ENCODE measurements at places on chromosomes 3 and 15.
A peak's percentile ranks its signal among the peaks of the same experiment; 100 is the strongest.

GRCh38 chr3:53200501-53201498 is 39.8 kb downstream of the PRKCD start:
- DNase-seq, result no peak

DNA sequence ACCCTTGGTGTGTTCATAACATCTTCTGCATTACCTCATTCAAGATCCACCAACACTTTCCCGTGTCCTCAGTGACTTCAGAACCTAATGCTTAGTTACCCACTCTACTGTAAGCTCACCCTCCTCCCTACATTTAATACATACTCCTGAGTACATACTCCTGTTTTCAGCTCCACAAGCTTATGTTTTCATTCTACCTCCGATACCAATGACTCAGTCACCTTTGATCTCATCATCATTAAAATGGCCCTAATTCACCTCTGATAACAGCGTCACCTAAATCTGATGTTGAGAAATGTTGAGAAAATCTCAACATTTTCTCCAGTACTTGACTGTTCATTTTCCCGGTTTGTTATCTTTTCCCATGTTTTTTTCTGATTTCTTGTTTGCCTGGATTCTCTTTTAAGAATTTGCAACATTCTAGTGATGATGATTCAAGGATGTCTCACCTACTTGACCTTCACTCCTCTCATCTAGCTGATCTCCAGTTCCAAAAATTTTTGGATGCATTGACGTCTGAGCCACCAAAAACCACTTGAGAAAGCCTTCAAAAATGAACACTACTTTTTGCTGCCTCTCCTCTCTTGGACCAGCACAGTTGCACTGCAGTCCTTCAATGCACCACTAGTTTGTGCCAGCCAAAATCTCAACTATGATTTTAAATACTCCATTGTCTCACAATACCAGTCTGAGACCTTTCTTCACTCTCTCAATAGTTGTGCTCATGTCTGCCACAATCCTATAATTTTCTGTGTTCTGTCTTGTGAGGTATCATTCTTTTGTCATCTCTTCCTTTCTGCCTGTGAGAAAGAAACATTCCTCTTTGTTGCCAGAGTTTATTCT is 220.7 kb upstream of the SEMA6D start:
- DNase-seq, result no peak

DNA sequence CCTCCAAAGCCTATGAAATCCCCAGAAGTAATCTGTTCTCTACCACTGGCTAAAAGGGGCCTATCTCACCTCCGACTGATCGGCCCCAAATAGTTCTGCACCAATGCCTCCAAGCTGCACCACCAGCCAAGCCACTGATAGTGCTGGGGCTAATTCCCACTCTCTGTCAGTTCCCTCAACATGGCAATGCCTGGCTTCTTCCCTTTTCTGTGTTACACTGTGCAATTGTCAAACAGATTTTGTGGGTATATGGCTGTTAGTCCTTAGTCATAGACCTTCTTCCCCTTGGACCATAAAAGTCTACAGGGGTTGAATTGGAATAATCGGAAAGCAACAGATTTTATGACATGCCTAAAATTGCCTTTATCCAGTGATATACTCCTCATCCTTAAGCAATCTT is 9.3 kb upstream of the UBE2E2 start:
- DNase-seq, result no peak

DNA sequence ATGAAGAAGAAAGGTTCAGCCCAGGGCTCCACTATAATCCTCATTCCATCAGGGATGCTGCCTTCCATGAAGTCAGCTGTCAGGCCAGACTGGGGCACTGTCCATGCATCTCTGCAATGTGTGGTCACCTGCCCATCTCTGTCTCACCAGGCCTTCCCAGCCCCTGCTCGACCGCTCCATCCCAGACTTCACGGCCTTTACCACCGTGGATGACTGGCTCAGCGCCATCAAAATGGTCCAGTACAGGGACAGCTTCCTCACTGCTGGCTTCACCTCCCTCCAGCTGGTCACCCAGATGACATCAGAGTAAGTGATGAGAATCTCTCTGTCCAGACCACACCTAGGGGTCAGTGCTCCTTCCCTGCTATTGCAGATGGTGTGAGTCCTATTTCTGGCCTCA is 454.1 kb downstream of the EPHB1 start:
- DNase-seq, result no peak

- DNase-seq, result peak; percentile 73
These were observed 37.8 kb upstream of the USP3 start for GRCh38 chr15:63466378-63467192.

- DNase-seq, result no peak
These were observed 266.4 kb upstream of the GOLIM4 start for GRCh38 chr3:168362156-168362555.

DNA sequence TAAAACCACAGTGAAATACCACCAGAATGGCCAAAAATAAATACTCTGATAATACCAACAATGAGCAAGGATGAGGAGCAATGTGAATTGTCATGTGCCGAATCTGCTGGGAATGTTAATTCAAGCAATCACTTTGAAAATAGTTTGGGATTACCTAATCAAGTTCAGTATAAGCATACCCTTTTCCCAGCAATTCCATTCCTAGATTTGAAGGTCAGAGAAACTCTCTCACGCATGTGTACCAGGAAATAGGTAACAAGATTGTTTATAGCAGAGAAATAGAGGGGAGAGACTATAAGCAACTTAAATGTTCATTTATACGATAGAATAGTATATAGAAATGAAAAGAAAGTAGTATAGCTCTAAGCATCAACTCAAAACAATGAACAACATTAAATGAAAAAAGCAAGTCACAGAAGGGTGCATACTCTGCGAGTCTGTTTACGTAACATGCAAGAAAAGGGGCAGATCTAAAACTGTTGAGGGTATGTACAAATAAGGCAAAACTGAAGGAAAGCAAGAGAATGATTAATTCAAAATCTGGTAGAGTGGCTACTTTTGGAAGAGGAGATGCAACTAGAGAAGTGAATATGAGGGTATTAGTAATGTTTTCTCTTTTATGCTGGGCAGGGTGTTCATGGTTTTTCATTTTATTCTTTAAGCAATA is 27.4 kb downstream of the TMOD3 start:
- no peak for DNase-seq

GRCh38 chr3:3802046-3802445 is 2.8 kb downstream of the LRRN1 start:
- DNase-seq, result no peak

DNA sequence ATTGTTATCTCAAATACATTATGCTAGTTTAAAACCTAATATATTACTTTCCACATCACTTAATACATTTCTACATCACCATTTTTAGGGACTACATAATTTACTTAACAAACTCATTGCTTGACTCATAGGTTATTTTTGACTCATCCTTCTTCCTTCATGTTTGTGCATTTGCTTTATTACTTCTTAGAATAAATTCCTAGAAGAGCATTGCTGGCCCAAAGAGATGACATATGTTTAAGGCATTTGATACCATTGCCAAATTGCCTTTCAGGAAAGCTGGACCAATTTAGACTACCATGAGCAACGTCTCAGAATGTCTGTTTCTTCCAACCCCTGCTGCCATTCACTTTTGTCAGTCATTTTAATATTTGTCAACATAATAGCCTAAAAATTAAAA is 905.8 kb downstream of the IGSF11 start:
- DNase-seq, result no peak

- DNase-seq, result no peak
These were observed 77.0 kb upstream of the UMPS start for GRCh38 chr3:124653071-124653796.

GRCh38 chr15:35874260-35874905 is 328.4 kb upstream of the DPH6 start:
- DNase-seq, result peak; percentile 66

DNA sequence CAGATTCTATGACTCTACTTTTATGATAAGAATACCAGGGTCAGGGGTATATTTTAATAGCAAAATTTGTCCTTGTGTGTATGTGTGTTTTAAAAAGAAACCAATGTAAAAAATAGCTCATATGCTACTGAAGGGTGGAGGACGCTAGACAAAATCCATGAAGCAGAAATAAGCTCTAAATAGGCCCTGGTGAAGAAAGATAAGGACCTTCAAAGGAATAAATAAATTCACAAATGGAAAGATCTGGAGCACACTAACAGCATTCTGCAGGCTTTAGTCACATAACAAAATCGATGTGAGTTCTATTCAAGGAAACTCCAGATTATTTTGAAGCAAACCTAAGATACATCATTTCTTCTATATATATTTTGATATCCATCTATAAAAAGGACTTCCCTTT is 27.2 kb upstream of the ATP11B start:
- DNase-seq, result no peak

- DNase-seq, result peak; percentile 77
These were observed 142.9 kb upstream of the BFSP2 start for GRCh38 chr3:133256787-133257483.

DNA sequence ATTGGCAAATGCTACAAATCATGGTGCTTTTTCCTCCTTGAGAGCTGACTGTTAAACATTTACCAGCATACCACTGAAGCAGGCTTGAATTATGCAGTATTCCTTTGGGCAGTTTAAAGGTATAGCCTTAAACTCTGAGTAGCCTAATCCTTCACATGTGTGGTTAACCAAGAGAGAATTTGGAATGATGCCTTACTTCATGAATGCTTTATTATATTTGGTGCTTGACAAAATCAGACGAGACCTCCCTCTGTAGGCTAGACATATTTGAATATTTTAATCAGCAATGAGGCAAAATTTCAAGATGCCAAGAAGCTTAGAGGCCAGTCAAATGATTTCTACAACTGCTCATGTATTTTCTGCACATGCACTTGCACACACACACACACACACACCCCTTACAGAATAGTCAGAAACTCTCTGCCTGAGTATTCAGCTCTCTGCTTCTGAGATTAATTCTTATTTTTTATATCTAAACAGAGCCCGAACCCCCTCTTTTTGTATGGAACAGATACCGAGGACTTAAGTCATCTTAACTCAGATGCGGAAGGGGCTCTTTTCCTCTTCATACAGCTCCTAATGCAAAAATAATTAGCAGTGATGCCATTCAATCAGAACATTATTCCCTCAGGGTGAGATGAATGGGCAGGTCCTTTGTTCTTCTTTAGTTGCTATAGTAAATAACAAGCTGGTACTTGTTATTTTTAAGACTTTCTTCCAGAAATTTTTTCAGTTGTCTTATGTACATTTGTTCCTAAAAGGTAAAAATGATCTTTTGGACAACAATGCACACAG is 195.5 kb upstream of the TMC3 start:
- DNase-seq, result no peak

DNA sequence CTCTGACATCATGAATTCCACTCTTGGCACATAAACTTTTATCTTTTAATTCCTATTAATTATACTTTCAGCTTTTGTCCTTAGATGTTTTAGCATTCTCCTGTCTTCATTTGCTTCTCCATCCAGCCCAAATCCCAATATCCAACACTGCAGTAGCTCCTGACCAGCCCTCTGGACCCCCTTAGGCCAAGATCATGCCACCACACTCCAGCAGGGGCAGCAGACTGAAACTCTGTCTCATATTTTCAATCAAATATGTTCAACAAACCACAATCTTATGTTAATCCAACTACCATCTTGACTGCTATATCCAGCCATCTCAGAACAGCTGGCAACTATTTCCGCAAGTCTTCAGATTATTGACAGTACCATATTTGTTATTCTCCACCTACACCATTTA is 315.8 kb upstream of the ROBO2 start:
- no peak for DNase-seq

GRCh38 chr15:79680720-79681119 is 216.1 kb downstream of the MTHFS start:
- peak; percentile 61 for DNase-seq

GRCh38 chr15:67143646-67144045 is 78.2 kb downstream of the SMAD3 start:
- no peak for DNase-seq

- no peak for DNase-seq
These were observed 692.8 kb downstream of the AGBL1 start for GRCh38 chr15:86772369-86773059.

- DNase-seq, result no peak
These were observed 21.9 kb downstream of the KLHL6 start for GRCh38 chr3:183533412-183534132.

DNA sequence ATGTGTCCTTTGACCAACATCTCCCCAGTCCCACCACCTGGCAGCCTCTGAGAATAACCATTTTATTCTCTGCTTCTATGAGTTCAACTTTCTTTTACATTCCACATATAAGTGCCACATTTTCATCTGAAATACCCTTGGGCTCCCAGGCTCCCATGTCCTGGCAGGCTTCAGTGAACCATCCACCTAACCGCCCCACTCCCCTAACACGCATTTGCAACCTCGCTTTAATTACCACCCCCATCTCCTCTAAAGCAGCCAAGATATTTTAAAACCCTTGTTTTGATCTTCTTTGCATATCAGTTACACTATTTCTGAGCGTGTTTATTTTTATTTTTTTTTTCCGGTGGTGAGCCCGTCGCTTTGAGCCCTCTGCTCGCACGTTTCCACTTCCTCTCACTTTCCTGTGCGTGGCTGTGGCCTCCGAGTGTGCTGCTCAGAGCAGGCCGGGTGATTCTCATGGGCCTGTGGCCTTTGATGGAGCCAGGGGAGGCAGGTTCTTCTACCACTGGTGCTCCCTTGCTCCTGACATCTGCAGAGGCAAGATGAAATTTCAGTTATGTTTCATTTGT is 195.4 kb upstream of the LPP start:
- DNase-seq, result no peak

All from A673 (cell line).